ENCODE measurements at places on chromosomes 3 and 15.

- no peak for DNase-seq
Observed at GRCh38 chr3:122642935-122643334, 37.7 kb upstream of the PARP14 start.

- DNase-seq: no peak
Observed at GRCh38 chr3:175430983-175431773, 572.0 kb downstream of the NAALADL2 start.

DNA sequence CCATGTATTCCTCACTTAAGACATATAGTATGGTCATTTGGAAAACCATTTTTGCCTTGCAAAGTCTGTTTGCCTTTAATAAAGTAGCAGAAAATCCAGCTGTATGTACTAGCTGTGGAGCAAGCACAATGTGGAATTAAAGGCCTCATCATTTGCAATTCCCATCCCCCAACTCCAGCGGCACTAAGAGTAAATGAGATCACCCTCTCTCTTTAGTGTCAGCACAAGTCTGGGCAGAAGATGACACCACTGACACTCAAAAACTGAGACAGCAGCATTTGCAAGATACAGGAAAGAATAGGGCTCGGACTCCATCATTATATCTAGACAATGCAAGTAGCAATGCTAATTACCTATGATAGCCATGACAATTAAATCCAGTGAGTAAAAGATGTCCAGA lies 24.7 kb upstream of the DYNC1LI1 start:
- DNase-seq: no peak

DNA sequence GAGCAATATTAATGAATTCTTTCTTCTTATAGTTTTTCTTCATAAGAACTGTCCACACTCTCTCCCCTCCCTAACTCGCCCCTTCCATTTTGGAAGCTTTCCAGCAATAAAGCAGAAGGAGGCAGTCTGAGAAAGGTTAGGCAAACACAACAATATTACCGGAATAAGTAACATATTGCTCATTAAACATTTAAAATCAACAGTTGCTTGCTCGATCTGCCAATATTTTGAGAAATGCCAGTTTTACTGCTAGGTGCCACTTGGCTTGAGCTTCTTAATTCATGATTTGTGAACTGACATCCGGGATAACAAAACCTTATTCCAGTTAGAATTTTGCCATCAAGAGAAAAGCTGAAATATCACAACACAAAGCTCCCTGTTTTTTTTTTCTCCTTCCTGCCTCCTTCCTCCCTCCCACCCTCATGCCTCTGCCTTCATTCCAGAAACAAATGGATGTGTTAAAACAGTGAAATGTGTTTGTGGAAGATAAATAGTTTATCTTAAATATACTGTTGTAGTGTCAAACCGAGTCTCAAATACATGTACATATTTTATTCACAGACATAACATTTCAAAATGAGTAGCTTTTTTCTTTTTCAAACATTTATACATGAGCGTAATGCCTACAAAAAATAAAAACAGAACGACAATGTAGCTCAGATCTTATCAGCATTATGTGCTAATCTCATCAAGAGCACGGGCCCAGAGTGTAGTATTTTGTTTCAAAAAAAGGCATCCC lies 253.7 kb downstream of the GAP43 start:
- DNase-seq: no peak

- no peak for DNase-seq
Observed at GRCh38 chr15:81101894-81102815, 31.9 kb upstream of the CFAP161 start.

- no peak for DNase-seq
Observed at GRCh38 chr15:50190166-50190570, 8.2 kb downstream of the SLC27A2 start.

- DNase-seq: peak; percentile 71
Observed at GRCh38 chr3:105868431-105868741, 426 bp downstream of the CBLB start.

DNA sequence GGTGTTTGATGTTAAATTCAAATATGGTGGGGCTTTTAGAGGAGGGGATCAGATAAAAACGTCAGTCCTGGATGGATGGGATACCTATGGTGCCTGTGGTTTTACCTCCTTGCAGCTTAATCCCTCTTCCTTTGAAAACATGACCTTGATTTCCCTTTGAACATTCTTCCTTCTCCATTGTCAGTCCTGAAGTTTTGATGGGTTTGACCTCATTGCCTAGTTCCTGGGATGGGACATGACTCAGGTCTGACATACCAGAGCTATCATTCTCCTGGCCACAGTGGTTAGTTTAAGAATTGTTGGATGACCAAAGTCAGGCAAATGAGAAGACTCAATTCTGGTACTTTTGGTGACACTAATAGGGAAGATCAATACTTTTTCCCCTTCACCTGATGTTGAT lies 87.2 kb downstream of the PRICKLE2 start:
- no peak for DNase-seq

DNA sequence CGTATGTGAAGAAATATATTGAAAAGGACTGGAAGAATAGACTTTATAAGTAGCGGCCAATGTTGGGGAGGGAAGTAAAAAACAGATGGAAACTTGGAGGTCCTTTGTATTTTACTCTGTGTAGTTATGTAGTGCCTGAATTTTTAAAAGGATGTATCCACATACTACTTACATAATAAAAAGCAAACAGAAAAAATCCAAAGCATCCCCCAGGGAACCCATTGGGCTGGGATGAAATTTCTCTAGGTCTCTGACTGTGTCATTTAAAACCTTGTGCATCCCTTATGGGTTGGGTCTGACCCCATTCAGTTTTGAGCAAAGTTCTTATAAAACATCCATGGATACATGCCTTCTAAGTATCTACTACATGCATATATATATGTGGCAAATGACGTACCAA lies 141.1 kb downstream of the NR1D2 start:
- DNase-seq: no peak

- DNase-seq: no peak
Observed at GRCh38 chr15:84552896-84553295, 47.9 kb upstream of the ZSCAN2 start.

- DNase-seq: no peak
Observed at GRCh38 chr3:8773941-8774542, 4.6 kb upstream of the OXTR start.

- DNase-seq: no peak
Observed at GRCh38 chr3:99410789-99411311, 227.5 kb upstream of the COL8A1 start.

- no peak for DNase-seq
Observed at GRCh38 chr15:77483425-77484140, 62.9 kb downstream of the HMG20A start.

DNA sequence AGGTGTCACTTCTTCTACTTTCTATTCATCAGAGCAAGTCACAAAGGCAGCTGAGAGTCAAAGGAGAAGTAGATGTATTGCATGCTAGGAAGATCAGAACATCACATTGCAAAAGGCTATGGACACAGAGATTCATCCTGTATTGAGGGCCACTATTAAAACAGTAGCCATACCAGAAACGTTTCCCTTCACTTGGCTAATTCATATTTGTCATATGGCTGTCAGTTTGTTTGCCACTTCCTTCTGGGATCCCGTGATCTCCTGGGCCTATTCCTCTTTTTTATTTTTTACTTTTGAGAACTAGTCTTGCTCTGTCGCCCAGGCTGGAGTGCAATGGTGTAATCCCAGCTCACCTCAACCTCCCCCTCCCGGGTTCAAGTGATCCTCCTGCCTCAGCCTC lies 184.0 kb upstream of the SATB1 start:
- no peak for DNase-seq
